Posterior vena cava (tissue), 2 donors: ENCODE measurements at places on chromosomes 12 and 14. TPM values are rescaled to one million over a fixed set of nuclear protein-coding genes. Genes with fewer than 3 reads are reported as not detected.
A peak's percentile ranks its signal among the peaks of the same experiment; 100 is the strongest.

Gene KLHDC1
- 11.9 TPM for total RNA-seq

DNA sequence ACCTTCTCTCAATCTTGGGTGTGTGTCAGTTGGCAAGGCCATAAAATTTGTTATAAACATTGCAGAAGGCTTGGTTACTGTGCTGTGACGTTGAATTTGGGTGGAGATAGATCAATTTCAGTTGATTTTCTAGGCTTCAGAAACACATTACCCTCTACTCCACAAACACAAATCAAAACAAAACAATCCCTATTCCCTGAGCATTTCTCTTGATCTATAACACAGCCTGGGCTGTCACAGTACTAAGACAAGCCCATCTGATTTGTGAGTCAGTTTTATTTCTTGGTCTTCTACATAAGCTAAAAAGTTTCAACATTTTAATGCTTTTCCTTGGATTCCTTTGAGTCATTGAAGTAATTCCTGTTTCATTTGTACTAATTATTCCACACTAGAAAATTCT lies 79.8 kb downstream of the PTPN11 start:
- no peak for DNase-seq

- DNase-seq: no peak
Measured at GRCh38 chr12:21221778-21222177, 90.8 kb downstream of the SLCO1B1 start.

DNA sequence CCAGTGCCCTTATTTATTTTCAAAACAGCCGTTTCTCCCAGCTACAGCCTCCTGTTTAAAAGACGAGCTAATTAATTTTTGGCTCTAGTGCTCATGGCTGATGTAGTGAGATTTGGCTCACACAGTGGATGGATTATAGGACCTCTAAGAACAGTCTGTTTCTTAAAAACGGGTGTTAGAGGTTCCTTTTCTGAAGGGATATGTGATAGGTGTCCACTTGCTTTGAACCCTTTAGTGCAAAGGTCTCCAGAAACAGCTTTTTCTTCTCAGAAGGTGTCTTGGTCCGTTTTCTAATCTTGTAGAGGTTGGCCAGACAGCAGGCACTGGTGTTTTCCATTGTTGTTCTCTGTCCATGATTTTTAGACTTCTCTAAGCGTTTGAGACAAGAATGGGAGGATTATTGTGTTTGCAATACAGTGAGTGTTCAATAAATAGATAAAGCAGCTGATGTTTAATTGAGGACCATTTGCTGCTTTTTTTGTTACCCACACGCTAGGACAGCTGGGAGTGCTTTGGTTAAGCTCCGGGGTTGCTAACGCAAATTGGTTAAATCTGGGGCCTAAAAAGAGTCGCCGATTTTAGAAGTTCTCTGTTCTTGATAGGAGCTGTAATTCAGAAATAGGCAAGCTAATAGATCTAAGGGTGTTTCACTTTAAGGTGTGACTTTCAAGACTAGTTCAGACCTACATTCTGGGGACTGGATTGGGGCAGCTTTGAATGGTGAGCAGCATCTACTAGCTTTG lies 1.0 kb downstream of the BORCS5 start:
- DNase-seq: no peak

DNA sequence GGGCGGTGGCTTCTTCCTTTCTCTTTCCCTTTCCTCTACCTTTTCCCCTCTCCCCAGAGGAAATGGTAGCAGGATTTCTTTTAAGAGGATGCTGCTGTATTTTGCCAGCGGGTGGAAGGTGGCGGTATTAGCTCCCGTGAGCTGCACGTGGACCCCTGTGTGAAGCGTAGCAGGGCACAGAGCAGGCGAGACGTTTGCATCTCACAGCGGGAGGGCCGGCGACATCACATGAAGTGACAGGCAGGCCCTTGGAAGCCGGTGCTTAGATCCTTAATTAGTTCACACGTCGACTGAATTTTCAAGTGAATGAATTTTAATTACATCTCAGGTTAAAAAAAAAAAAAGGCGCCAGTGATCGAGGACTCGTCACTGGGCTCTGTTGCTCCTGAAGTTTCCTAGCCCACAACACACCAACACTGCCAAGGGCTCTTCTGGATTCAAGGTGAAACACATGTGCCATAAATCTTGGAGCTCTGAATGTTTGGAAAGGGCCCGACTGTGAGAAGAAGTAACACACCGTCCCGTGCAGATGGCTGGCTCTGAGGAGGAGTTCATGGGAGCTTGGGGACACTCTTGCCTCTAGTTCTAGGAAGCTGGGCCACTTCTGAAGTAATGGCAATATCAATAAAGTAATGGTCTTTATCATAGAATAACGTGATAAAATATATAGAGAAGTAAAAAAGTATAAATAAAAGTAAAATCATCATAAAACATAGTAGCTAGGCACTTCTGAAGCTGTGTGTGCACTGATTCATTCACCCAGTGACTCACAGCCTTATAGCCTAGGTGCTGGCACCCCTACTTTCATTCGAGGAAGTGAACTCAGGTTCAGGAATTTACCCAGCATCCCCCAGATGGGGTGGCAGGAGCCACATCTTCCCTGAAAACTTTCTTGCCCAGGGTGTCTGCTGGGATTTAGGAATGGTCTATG lies 75.3 kb downstream of the AACS start:
- DNase-seq: no peak

DNA sequence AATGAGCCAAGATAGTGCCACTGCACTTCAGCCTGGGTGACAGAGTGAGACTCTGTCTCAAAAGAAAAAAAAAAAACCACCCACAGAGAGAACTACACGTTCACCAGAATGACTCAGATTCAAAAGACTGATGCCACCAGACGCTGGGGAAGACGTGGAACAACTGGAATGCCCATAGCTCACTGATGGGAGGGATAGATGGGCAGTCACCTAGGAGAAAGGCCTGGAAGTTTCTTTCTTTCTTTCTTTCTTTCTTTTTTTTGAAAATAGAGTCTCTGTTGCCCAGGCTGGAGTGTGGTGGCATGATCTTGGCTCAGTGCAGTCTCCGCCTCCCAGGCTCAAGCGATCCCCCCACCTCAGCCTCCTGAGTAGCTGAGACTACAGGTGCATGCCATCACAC lies 10.0 kb upstream of the KLC1 start:
- DNase-seq: no peak

DNA sequence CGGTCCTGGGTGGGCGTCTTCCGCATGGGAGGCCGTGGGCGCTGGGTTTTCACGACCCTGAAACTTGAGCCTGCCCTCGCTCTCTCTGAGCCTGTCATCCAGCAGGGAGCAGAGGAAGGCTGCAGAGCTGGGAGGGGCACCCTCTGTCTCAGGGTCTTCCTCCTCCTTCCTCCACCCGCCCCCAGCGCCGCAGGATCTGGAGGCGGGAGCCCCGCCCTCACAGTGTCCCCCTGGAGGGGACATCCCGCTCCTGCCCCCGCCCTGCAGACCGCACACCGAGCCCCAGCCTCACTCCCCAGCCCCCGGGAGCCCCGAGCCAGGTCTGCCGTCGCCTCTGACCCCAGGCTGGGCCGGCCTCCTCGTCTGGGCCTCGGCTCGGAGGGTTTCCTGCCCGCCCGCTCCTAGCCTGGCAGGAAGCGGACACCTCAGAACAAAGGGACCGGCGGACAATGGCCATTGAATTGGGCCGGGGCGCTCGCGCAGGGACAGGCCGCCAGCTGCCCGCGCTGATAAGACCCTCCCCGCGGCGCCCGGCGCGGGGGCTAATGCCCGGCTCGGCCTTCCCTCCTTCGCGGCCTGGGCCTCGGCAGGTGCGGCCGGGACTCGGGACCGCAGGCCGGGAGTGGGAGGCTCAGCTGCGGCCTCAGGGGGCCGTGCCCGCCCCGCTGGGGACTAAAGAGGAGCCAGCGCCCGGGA lies 15.3 kb upstream of the NUDT14 start:
- no peak for DNase-seq

GRCh38 chr14:22928237-22929103 lies 706 bp downstream of the PRMT5 start:
- DNase-seq: no peak

DNA sequence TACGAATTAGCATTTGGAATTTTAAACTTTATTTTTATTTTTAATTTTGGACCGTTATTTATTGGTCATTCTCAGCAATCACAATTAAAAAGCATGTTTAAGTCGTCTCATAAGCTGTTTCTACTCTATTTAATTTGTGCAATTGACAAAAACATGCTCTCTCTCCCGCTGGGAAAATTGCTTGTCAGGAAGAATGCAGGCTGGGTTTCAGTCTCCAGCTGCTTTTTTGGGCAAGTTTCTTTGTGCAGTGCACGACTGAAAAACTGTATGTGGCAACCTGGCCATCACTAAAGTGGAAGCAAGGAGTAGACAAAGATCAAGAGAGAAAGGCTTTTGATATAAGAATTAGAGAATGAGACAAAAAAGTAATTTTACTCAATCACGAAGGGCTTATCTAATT lies 941.5 kb upstream of the MDGA2 start:
- no peak for DNase-seq

DNA sequence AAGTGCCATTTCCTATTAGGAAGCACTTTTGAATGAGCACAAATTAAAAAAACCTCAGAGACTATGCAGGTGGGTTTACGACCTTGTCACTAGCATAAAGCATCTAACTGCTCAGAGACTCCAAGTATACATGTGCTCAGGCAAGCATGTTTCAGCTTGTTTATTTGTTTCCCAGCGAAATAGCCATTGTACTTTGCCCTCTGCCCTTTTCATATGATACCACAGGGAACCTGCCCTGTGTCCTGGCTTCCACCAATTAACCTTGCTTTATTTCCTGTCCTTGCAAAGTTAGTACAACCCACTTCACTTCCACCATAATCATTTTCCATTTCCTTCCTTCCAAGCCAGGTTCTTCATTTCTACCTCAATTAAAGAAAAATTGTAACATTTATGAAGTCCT lies 194.9 kb downstream of the DUSP6 start:
- no peak for DNase-seq

- DNase-seq: no peak
Measured at GRCh38 chr14:65482757-65483438, 70.4 kb downstream of the FUT8 start.

GRCh38 chr12:6085841-6086240 lies 38.6 kb downstream of the VWF start:
- peak; percentile 5 for DNase-seq

GRCh38 chr14:28163897-28164296 lies 602.7 kb upstream of the FOXG1 start:
- no peak for DNase-seq

Gene LRP1-AS
- not detected for total RNA-seq

Gene FITM1
- not detected for total RNA-seq

GRCh38 chr14:20630340-20631022 lies 11.0 kb downstream of the OR6S1 start:
- no peak for DNase-seq

- no peak for DNase-seq
Measured at GRCh38 chr12:58452546-58452945, 467.8 kb downstream of the LRIG3 start.

DNA sequence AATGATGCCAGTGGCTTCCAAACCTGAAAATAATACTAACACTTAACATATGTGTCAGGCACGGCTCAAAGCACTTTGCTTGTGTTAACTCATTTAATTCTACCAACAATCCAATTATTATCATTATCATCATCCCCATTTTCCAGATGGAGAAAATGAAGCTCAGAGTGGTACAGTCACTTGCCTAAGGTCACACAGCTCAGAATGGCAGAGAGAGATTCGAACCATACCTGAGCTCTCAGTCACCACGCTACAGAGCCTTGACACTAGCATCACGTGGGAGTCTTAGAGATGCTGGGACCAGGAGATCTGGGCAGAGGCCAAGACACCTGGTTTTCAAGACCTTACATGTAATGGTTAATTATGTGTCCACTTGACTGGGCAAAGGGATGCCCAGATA lies 34.2 kb downstream of the DHX37 start:
- DNase-seq: no peak

GRCh38 chr14:59336098-59336497 lies 129.1 kb downstream of the GPR135 start:
- no peak for DNase-seq

Gene SYCP3
- 0.24 TPM for total RNA-seq

DNA sequence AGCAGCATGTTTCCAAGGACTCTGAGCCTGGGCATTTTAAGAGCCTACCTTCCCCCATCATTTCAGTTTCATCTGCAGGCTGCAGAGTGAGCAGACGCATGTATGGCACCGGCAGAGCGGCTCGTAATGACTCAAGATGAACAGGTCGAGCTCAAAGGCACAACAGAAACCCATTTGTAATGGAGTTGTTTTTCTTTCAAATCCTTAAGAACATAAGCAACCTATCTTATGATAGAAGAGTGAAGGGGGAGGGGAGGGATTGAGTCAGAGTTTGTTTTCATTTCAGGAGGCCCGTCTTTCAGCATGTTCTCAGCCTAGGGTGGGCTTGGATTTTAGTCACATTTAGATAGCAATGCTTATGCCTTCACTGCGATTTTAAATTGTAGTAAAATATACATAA lies 54.9 kb upstream of the CISTR start:
- DNase-seq: no peak

GRCh38 chr12:68482014-68482413 lies 128.7 kb upstream of the RAP1B start:
- DNase-seq: no peak

- no peak for DNase-seq
Measured at GRCh38 chr12:120649442-120650232, 9.2 kb downstream of the CABP1 start.

DNA sequence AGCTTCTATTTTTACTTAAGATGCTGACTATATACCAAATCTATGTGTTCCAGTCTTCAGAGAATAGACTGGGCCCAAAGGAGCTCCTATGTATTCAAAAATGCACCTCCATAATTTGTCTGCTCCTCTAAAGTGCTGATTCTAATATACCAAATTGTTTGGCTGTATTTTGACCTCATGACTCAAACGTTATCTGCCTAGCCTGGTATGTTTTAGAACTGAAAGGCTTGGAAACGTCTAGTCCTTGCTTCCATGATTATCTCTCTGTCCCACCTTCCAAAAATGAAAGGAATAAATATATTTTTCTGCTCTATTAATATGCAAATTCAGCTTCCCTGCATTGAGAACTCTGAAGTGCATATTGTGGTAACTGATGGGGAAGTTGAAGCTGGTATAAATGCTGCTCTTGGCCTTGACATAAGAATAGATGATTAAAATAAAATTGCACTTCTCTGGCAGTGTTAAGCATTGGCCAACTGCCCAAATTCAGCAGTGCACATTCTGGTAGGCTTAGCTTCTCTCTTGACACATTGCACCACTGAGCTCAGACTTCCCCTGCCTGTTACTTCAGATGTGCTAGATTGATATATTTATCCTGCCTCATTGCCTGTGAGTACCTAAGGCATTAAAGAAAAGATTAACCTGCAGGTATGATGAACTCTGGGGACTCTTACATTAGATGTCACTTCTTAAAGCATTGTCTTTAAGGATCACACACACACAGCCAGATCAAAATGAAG lies 882.3 kb downstream of the RPS29 start:
- DNase-seq: no peak

DNA sequence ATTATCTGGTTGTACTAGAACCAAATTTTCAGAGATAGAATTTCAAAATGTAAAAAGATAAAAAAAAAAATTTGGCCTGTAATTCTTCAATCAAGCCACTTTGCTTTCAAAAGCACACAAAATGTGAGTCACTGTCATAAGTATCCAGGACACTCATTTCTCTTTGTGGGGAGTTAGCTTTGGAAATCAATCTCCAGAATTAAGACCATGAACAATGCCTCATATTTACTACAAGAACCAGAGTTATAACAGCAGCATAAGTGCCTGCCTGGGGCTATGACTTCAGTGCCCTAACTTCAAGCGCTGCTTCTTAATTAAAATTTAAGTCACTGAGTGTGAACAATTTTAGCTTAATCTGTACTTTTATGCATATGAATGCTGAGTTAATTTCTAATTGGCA lies 162.1 kb downstream of the C12orf42 start:
- no peak for DNase-seq

GRCh38 chr12:79964100-79964627 lies 29.3 kb upstream of the PPP1R12A start:
- no peak for DNase-seq

- DNase-seq: no peak
Measured at GRCh38 chr12:84397846-84398245, 514.8 kb downstream of the SLC6A15 start.

Gene TAS2R9
- total RNA-seq: not detected
